ENCODE measurements at places on chromosomes 6 and 20. TPM values are rescaled to one million over a fixed set of nuclear protein-coding genes. Genes with fewer than 3 reads are reported as not detected.

Gene ROS1
- 1.2 TPM for total RNA-seq

Gene UBD
- total RNA-seq: not detected

Gene PAK5
- total RNA-seq: not detected

Gene RFX6
- not detected for total RNA-seq

Gene PNLDC1
- 0.18 TPM for total RNA-seq

Gene FAM217A
- total RNA-seq: not detected

Gene HCRTR2
- total RNA-seq: not detected

Gene RAMACL
- not detected for total RNA-seq

Gene CASS4
- total RNA-seq: 25.4 TPM

Gene HLA-G
- not detected for total RNA-seq

Gene ETV7
- total RNA-seq: not detected

Gene NFKBIL1
- total RNA-seq: 28.5 TPM

Gene RIMS4
- not detected for total RNA-seq

All from myometrial cell (primary cell).